ENCODE measurements at places on chromosomes 1 and 21.

- no peak for DNase-seq
Observed at GRCh38 chr1:218351391-218352074, 6.4 kb downstream of the TGFB2 start.

GRCh38 chr21:14686466-14687267 lies 140.6 kb upstream of the SAMSN1 start:
- DNase-seq = no peak

- DNase-seq = no peak
Observed at GRCh38 chr1:80994934-80995333, 805.8 kb upstream of the ADGRL2 start.

DNA sequence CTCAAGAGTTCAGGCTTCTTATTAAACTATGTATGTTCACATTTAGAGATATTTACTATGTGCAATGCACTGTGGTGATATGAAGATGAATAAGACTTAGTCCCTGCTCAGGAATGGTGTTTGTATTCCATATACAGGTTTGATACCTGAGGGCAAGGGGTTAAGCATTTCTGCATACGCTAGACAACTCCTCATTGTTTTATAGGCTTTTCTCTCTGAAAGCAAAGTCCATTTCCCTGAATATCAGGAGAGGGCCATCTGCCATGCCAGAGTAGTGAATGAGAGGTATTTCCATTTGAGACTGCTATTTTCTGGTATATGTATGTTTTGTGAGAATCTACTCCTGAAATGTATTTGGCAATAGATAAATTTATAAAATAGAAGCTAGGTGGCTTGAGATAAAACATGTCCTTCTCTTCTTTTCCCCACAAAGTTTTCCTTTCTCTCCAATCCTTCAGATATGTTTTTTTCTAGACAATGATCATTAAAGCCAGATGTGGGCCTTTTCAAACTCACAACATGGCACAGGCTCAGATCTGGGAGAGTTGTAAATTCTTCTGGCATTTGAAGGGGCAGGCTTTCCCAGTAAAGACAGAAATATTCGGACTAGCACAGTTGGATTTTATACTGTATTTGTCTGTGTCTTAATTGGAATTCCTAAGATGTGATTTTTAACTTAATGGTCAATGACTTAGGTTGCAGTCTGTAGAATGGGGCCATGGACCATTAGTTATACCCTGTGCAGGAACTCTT lies 73.3 kb upstream of the WDR26 start:
- no peak for DNase-seq

- no peak for DNase-seq
Observed at GRCh38 chr1:101965341-101965740, 31.4 kb downstream of the OLFM3 start.

DNA sequence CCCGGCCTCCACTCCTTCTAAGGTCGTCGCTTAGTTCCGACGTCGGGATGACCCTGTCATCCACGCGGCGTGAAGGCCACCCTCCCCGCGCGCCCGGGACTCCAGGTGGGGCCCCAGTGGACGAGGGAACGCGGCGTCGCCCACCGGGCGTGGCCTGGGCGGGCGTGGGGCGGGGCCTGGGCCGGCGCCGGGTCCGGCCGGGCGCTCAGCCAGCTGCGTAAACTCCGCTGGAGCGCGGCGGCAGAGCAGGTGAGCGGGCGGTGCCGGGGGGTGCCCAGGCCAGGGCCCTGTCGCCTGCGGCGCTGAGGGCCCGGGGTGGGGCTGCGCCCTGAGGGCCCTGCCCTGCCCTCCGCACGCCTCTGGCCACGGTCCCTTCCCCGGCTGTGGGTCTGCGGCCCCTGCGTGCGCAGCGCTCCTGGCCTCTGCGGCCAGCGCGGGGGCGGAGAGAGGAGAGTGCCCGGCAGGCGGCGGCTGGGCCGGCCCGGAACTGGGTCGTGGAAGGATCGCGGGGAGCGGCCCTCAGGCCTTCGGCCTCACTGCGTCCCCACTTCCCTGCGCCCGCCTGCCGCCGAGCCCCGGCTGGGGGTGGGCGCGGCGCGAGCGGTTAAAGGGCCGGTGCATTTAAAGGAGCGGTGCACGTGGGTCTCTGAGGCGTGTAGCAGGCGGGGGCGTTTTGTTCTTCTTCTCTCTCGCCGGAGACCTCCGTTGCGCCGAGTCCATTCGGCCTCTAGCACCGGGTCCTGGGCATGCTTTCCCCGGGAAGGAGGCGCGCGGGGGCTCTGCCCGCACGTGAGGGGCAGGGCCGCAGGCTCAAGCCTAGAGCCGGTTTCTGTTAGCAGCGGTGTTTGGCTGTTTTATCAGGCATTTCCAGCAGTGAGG lies at the start of gene PSEN2:
Gene PSEN2 (plus strand): TSS at position 216 of the 879 bp plus-strand sequence. CDS start 11,292 bp downstream, outside the sequence.
- peak; percentile 83 for DNase-seq
